RPMI7951 (cell line): ENCODE measurements at places on chromosomes 12 and 14.
A peak's percentile ranks its signal among the peaks of the same experiment; 100 is the strongest.

GRCh38 chr14:61889914-61890351 is 127.7 kb downstream of the SNAPC1 start:
- DNase-seq: peak; percentile 5

GRCh38 chr12:3364226-3364625 is 126.8 kb upstream of the PRMT8 start:
- DNase-seq: no peak

DNA sequence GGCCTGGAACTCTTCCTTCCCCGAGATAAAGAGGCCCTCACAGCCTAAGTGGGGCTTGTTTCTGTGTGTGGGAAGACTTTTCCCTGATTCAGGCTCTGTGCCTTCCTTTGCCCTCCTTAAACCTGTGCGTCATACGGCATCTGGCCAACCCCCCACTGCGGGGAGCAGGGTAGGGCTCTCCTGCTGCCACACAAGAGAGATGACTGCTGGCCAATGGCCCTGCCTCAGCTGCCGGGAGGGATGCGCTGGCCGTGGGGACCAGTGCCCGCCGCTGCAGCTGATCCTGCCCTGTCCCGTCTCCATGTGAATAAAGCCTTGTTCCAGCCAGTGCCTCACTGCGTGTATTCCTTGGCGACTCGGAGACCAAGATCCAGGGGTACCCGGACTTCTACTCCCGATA is 42.5 kb upstream of the BEGAIN start:
- DNase-seq: peak; percentile 17

GRCh38 chr12:128068211-128068610 is 198.8 kb upstream of the TMEM132C start:
- DNase-seq: no peak

DNA sequence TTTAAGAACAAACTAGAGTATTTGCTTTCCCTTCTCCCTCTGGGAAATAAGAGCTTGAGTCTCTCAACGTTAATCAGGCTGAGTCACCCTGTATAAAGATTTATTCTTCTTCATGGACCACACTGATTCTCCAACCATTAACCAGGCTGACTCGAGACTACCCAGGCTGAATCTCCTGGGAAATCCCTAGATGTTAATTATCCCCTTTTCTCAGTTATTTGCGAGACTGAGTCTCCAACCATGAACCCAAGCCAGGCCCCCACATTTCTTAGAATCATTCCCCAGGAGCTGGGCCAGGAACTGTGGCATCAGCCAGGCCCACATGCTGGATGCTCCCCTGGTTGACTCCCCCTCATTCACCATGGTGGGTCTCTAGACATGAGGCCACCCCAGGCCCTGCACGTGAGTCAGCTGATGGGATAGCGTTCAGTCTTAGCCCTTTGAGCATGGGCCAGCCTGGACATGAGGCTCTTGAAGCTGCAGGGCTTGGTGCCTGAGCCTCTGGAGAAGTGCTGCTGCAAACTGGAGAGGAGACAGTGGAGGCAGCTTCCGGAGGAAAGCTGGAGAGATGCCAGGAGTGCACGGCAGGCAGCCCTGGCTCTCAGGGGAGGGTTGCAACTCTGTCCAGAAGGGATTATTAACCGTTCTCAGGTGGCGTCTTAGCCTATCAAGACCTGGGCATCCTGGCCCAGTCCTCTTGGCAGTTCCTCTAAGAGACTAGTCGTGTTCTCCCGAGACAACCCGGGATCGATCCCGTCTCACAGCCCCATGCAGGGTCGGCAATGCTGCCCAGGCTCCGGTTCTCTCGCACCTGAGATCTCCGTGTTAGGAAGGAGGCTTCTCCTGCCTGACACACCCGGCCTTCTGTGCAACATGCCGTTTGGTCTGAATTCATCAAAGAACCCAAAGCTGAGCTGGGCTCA is 296.6 kb downstream of the ADGRD1 start:
- DNase-seq: no peak

- no peak for DNase-seq
Measured at GRCh38 chr12:2606186-2606910, 188.4 kb upstream of the FKBP4 start.

DNA sequence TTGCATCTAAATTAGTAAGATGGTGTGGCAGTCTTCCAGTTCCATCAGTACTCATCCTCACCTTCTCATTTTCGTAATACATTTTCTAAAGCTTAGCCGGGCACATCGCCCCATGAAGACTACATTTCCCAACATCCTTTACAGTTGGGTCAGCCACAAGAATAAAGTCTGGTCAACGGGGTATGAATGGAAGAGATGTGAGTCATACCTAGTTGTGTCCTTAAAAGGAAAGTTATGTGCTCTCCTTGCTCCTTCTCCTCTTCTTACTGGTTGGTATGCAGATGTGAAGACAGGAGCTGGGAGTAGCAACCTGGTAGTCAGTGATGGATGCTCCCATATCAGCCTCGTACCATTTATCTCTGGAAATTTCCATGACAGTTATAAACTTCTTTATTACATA is 35.9 kb upstream of the EGLN3 start:
- DNase-seq: peak; percentile 91
